ENCODE measurements at places on chromosomes 1 and 21.

GRCh38 chr1:22814176-22815042 lies 103.8 kb downstream of the EPHB2 start:
- H3K36me3 ChIP-seq, result no peaks in the 10 kb centered on the region
- H3K27me3 ChIP-seq, result no peaks in the 10 kb centered on the region
- H3K4me1 ChIP-seq, result no peaks in the 10 kb centered on the region
- H3K27ac ChIP-seq, result no peak overlapping the region
- no peak overlapping the region for H3K4me3 ChIP-seq

DNA sequence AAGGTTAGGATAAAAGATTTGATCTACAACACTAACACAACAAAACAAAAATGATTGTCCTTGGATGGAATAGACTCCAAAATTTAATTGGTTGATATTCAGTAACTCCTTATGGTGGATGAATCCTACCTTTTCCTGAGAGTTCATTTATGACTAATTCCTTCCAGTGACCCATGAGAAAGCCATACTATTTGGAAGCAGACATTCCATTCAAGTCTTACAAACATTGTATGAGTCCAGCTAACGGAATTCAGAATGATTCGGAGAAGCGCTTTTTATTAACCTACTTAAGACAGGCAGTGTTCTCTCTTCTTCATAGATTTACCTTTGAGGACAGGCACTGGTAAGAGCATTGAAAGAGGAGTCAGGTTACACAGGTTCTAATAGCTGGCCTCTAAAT lies 155.6 kb upstream of the ZNF648 start:
- H3K27ac ChIP-seq, result no peak overlapping the region
- no peaks in the 10 kb centered on the region for H3K36me3 ChIP-seq
- no peaks in the 10 kb centered on the region for H3K4me1 ChIP-seq

GRCh38 chr1:77716065-77716464 lies 33.6 kb upstream of the ZZZ3 start:
- H3K4me3 ChIP-seq, result no peak overlapping the region
- H3K36me3 ChIP-seq, result peaks cover 57% of the 10 kb centered on the region
- no peak for DNase-seq
- no peaks in the 10 kb centered on the region for H3K27me3 ChIP-seq
- no peak overlapping the region for H3K27ac ChIP-seq

DNA sequence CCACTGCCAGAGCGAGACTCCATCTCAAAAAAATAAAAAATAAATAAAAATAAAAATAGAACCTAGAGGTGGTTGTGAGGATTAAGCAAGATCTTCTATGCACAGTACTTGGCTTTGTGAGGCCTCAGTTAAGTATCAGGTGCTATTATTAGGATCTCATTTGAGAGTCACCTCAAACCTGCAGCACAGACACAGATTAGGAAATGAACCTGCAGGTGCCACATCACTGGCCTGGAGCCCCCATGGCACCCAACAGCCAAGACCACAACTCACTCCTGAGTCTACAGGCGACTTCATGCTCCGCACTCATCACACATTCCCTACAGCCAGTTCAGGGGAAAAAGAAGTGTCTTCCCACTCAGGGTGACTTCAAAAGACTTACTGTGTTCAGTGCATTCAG lies 176.8 kb downstream of the SLC45A1 start:
- H3K27ac ChIP-seq, result no peak overlapping the region
- peaks cover 24% of the 10 kb centered on the region for H3K4me1 ChIP-seq
- H3K4me3 ChIP-seq, result no peak overlapping the region
- no peaks in the 10 kb centered on the region for H3K27me3 ChIP-seq
- no peak for DNase-seq

- H3K4me3 ChIP-seq, result no peak overlapping the region
- no peak overlapping the region for H3K27ac ChIP-seq
These were observed 179.9 kb downstream of the ZC3H11B start for GRCh38 chr1:219433001-219433400.

GRCh38 chr1:224493269-224493668 lies 58.7 kb upstream of the WDR26 start:
- no peak overlapping the region for H3K4me3 ChIP-seq
- H3K36me3 ChIP-seq, result peaks cover 4% of the 10 kb centered on the region
- no peak overlapping the region for H3K27ac ChIP-seq

- H3K4me1 ChIP-seq, result peaks cover 51% of the 10 kb centered on the region
- no peaks in the 10 kb centered on the region for H3K27me3 ChIP-seq
- peak overlapping the region; percentile 93 for H3K4me3 ChIP-seq
- DNase-seq, result peak; percentile 45
- peaks cover 24% of the 10 kb centered on the region for H3K36me3 ChIP-seq
These were observed 3.6 kb downstream of the S100A6 start for GRCh38 chr1:153532181-153532580.

- DNase-seq, result no peak
- no peaks in the 10 kb centered on the region for H3K4me1 ChIP-seq
- H3K27ac ChIP-seq, result no peak overlapping the region
- H3K4me3 ChIP-seq, result no peak overlapping the region
- peaks cover 12% of the 10 kb centered on the region for H3K27me3 ChIP-seq
These were observed 92.9 kb upstream of the FGGY start for GRCh38 chr1:59204001-59204400.

GRCh38 chr1:13803546-13804239 lies 103.7 kb downstream of the PRDM2 start:
- no peak overlapping the region for H3K4me3 ChIP-seq
- H3K27me3 ChIP-seq, result no peaks in the 10 kb centered on the region
- H3K4me1 ChIP-seq, result no peaks in the 10 kb centered on the region

- peak overlapping the region; percentile 96 for H3K4me3 ChIP-seq
- H3K4me1 ChIP-seq, result peaks cover 29% of the 10 kb centered on the region
- peak overlapping the region; percentile 91 for H3K27ac ChIP-seq
- peaks cover 20% of the 10 kb centered on the region for H3K36me3 ChIP-seq
These were observed 767 bp downstream of the PDIK1L start for GRCh38 chr1:26112407-26112775.

Data from activated T-helper 2 cell treated with anti-CD3 and anti-CD28 coated beads, Interferon-gamma antibody, Interleukin-2, Interleukin-4, amounts not matched to agents 10 μg/mL and 5 μg/mL and 100 μg/mL, durations not matched to agents 14 hours and 24 hours and 36 hours (primary cell).